T-helper 9 cell (primary cell): ENCODE measurements at places on chromosomes 1 and 21.

GRCh38 chr1:205669341-205670149 is 10.8 kb downstream of the SLC45A3 start:
- no peak for DNase-seq

DNA sequence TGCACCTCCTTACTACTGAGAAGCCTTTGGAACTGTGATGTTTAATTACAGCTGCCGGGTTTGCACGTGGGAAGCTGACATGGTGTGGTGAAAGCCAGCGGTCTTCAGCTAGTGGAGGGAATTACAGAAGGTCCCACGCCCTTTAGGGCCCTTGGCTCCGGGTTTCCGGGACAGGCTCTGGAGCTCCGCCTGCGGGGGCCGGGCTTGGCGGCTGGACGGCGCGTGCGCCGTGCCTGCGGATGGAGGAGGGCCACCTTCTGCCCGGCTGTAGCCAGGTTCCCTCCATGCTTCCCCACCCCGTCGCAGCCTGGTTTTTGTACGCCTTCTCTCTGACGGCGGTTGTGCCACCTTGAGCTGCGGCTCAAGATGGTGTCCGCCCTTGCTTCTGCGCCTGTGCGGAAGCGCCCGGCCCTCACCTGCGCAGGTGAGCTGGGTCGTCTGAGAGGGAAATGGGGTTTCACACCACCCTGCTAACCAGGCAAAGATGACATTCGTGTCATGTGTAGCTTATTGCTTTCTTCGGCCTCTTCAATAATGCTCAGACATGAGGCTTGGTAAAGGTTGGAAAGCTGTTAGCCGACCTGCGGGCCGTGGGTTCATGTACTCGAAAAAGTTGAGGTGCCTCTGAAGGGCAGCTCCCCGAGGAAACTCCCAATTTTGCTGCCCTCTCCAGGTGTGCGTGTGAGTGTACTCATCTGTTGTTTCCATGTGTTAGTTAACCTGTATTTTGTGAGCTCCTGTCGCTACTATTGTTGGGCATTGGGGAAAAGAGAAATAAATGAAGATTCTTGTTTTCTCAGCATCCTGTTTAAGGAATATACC is 36.6 kb upstream of the OPRD1 start:
- peak; percentile 53 for DNase-seq

DNA sequence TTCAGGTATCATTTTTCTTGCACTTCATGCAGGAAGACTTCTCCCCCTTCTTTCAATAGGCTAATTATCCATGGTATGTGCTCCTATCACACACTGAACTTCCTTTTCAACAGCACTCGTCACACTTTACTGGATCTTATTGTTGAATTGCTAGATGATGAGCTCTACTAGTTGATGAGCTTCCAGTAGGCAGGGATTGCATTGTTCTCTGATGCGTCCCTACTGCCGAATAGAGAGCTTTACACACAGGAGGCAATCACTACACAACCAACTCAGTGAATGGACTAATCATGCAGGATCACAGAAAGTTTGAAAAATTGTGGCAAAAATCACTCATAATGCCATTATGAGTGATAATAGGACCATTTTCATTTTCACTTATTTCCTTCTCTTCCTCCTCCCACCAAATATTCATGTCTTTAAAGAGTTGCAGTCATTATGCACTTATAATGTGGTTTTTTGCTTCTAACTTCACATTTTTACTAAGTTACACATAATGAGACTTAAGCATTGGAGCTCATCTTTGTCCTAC is 128.1 kb upstream of the ZNF648 start:
- DNase-seq, result no peak

DNA sequence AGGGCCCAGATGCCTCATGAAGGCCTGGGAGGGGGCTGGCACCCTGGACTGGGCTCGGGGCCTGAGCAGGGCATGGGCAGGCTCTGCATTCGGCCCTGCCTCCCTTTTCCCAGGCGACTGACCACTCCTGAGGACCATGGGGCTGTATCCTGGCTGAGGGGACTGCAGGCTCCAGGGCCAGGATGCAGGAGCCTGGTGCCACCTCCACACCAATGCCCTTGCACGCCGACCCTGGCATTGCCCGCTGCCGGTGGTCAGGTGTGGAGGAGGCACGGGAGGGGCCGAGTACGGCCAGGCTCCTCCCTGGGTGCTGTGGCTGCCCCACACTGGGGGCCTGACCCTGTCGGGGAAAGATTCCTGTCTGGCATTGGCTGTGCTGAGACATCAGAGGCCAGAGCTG is 128.9 kb downstream of the SIK1 start:
- no peak for DNase-seq

GRCh38 chr1:74753104-74753503 is 20.2 kb downstream of the TYW3 start:
- no peak for DNase-seq

GRCh38 chr1:48859456-48859855 is 82.8 kb upstream of the BEND5 start:
- DNase-seq, result no peak

- DNase-seq, result no peak
Observed at GRCh38 chr1:119071321-119071720, 69.1 kb downstream of the WARS2 start.

DNA sequence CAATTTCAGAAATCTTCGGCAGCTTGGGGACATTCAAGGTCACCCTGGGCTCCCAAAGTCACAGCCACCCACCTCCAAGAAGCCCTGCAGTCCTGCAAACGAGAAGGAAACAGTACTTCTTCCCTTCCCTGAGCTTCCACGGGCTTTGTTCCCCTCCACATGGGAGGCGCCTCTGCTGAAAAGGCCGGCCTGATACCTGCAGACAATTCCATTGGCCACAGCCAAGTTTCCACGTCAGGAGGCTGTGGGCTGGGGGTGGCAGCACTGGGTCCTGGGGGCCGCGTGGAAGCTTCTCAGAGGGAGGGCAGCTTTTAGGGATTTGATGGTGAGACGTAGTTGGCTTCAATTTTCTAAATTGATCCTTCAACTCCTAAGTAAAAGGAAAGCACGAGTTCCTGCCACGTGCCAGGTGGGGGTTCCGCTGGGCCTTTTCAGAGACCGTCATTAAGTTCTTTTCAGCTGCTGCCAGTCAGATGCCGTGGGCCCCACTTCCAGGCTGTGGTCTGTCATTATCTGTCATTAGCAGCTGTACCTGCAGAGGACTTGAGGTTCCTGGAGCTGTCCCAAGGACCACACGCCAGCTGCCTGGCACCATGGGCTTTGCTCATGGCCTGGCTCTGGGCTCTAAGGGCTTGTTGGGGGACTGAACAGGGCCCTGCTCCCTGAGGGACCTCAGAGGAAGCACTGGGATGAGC is 98.7 kb downstream of the CRYAA start:
- DNase-seq, result no peak

GRCh38 chr1:100344774-100345173 is 7.5 kb upstream of the CDC14A start:
- no peak for DNase-seq

- DNase-seq, result no peak
Observed at GRCh38 chr21:28771790-28772501, 220.7 kb downstream of the LTN1 start.

GRCh38 chr1:27341525-27342252 is at the start of gene SYTL1:
Gene SYTL1 (plus strand): TSS chr1:27342022. CDS start chr1:27345335, 3,313 bp downstream.
- DNase-seq, result peak; percentile 50

DNA sequence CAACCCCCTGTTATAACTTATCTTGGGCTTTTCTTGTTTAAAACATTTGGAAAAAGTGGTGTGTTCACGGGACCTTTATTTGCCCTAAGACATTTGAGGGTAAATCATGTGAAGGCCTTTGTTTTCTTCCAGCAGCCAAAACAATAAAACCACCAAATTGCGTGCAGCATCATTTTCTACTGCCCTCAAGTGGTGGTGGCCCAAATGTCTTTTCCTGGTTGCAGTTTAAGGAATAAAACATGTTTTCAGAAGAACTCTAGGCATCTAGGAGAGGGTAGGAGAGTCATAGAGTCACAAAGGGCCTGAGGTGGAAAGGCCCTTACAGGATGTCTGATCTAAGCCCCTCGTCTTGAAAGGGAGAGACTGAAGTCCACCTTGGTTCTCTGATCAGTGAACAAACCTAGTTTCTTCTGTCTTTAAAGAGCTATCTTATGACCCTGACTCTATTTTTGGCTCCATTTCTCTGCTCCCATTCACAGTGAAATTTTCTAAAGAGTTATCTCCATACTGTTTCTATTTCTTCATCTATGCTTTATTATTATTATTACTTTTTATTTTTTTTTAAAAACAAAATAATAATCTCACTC is 16.0 kb upstream of the EPS15 start:
- peak; percentile 19 for DNase-seq

DNA sequence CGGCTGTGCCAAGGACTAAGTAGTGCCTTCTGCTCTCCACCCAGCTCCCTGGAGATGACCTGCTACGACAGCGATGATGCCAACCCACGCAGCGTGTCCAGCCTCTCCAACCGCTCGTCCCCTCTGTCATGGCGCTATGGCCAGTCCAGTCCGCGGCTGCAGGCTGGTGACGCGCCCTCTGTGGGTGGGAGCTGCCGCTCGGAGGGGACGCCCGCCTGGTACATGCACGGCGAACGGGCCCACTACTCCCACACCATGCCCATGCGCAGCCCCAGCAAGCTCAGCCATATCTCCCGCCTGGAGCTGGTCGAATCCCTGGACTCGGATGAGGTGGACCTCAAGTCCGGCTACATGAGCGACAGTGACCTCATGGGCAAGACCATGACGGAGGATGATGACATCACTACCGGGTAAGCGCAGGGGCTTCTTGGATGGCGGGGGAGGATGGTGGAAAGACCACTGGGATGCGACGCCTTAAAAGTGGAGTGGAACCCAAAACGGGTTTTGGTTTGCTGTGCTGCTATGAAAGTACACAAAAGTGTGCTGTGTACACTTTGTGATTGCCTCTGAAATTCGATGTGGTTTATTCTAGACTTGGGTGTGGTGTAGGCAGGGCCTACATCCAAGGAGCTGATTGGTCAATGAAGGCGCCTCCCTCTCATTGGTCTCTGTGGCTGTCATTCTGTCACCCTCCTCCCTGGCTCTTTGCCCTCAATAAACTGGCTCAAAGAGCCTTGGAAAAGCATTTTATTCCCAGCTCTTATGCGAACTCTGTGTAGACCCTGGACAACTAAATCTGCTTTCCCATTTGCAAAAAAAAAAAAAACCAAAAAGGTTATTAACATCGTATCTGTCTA is 110.4 kb upstream of the IPO9 start:
- DNase-seq, result no peak

DNA sequence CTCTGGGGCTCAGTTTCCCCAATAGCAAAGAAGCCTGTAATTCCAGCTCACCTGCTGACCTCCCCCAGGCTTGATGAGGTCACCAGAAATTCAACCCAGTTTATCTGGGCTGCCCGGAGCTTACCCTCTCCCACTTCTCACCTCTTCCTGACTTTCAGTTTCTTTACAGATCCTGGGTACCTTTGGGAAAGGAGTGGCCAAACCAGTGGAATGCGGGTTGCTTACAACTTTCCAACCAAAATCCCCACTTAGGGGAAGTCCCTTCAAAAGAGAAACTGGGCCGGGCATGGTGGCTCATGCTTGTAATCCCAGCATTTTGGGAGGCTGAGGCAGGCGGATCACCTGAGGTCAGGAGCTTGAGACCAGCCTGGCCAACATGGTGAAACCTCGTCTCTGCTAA is 5.9 kb upstream of the MARCKSL1 start:
- no peak for DNase-seq

DNA sequence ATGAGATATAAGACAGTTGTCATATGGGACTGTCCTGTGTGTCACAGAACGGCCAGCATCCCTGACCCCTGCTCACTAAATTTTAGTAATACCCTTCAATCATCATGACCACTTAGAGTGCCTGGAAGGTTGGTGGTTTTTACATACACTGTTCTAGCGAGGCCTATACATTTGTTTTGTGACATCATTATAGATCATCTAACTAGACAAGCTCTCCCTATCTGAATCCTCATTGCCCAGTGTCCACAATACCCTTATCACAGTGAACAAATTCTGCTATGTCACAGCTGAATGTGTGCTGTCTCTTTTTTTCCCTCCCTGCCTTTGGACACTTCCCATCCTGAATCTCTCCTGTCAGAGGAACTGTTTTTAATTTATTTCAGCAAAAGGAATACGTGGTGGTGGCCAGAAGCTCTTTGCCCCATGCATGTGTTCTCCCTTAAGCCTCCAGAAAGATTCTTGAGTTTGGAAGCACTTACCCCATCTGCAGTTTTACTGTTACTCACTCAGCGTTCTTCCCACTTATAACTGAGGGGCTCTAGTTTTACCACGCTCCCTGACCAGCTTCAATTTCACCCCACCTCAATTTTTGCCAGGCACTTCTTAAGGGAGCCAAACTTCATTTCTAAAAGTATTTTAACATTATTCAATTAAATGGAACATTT is 70.3 kb downstream of the OLFML2B start:
- no peak for DNase-seq

DNA sequence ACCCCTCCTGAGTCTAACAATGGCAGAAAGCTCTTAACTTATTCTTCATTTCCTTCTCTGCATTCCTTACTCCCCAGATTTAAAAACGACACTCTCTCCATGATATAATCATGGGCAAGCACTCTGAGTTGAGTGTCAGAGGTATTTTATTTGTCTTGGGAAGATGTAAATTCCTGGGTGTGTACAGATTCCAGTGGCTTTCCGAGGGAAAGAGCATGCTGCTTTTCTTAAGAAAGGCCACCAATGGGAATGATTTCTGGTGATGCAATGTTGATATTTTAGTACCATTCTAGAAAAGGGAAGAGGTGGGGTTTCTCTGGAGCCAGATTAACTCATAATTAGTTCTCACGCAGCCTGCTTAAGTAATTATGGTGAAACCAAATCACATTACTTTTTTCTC is 47.8 kb upstream of the BTG3 start:
- no peak for DNase-seq

DNA sequence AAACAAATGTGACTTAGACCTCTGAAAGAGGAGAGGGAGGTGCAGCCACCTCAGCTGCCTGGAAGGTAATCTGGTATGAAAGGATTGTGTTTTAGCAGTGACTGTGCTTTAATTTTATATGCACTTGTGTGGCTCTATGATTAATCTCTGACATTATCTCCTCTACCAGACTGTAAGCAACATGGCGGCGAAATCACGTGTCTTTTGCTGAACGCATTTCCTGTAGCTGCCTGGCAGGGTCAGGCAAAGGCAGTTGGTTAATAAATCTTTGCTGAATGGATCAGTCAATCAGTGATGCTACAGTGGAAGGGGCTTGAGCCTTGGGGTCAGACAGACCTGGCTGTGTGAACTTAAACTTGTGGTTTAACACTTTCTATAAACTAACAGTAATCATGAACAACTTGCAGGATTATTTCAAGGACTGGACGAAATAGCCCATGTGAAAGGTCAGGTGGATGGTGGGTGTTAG is 96.9 kb downstream of the ADSS2 start:
- no peak for DNase-seq

- no peak for DNase-seq
Observed at GRCh38 chr1:154962156-154962749, 671 bp upstream of the PYGO2 start.

GRCh38 chr1:91731815-91732214 is 154.1 kb downstream of the TGFBR3 start:
- DNase-seq, result peak; percentile 13

- DNase-seq, result no peak
Observed at GRCh38 chr1:45009956-45010854, 919 bp downstream of the HECTD3 start.

DNA sequence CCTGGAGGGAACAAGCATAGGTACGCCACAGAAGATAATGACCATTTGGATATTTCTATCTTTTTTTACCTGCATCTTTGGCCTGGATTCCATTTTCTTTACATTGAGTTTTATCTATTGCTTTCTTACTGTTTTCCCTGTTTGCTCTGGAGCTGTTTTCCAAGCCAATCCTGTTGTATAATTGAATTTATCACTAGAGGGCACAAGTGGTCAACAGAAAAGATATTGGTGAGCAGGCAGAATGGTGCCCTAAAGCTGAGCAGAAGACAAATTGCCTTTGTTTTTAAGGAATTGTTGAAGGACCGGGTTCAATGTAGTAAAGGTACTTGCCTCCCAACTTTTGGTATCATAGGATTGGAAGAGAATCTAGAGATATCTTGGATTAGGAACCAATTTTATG is 152.8 kb downstream of the PPP1R12B start:
- no peak for DNase-seq
